ENCODE measurements at places on chromosomes 11 and 22.

DNA sequence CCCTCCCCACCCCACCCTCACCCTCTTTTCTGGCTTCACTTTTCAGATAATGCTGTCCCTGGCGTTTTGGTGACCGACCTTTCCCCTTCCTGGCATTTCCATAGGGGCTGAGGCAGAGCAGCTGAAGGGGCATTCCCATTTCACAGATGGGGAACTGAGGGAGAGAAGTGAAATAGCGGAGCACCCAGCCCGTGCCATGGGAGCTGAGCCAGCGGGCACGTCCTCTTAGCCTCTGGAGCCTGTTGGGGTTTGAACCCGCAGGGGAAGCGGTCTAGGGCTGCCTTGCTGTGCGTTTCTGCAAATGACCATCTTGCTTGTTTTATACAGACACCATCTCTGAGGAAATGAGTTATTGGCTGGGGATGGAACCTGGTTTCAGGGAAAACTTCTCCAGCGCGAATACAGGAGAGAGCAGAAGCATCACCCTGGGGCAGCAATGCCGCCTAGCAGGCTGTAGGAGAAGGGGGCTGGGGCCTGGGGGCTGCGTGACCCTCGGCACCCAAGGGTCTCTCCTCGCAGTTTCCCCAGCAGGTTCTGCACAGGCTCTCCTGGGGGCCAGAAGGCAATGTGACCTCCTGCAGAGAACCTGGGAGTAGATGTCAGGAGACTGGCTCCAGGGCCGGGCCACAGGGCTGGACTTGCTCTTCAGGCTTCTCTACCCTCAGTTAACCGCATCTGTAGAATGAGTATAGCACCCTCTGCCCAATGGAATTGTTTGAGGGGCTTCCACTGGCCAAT is 1.5 kb downstream of the PTPRJ start:
- H3K36me3 ChIP-seq = no peaks in the 10 kb centered on the region
- H3K4me3 ChIP-seq = peak overlapping the region; percentile 82
- peaks cover 22% of the 10 kb centered on the region for H3K4me1 ChIP-seq
- DNase-seq = no peak
- peak overlapping the region; percentile 44 for H3K27ac ChIP-seq
- no peaks in the 10 kb centered on the region for H3K27me3 ChIP-seq

GRCh38 chr22:28017859-28018258 is 98.8 kb upstream of the PITPNB start:
- no peak overlapping the region for H3K4me3 ChIP-seq
- DNase-seq = no peak
- H3K27ac ChIP-seq = no peak overlapping the region

DNA sequence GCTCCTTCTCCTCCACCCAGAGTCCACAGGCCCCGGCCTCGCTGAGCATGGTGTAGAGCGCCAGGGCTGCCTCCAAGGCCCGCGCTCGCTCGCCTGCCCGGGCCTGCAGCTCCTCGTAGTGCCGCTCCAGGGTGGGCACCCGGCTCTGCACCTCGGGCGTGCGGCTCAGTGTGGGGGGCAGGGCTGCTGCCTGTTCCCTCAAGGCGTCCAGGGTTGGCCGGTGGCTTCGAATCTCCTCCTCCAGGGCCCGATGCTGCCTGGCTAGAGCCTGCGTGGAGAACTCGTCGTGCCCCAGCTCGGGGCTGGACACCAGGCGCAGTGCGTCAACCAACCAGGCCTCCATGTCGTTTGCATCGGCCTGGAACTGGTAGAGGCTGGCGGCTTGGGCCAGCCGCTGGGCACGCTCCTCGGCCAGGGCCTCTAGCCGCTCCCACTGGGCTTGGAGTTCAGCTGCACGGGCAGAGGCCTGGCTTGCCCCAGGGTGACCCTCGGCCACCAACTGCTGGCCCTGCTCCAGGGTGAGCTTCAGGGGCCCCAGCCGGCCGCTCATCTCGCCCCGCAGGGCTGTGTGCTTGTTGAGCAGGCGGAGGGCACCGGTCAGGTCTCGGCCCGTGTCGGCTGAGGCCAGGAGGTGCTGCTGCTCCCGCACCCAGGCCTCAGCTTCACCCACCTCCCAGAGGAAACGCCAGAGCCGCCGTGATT is 24.2 kb downstream of the SPTBN2 start:
- no peak overlapping the region for H3K27ac ChIP-seq
- no peaks in the 10 kb centered on the region for H3K36me3 ChIP-seq
- no peak for DNase-seq
- H3K4me3 ChIP-seq = no peak overlapping the region
- no peaks in the 10 kb centered on the region for H3K4me1 ChIP-seq

- no peak overlapping the region for H3K4me3 ChIP-seq
- DNase-seq = no peak
- H3K27ac ChIP-seq = no peak overlapping the region
- H3K4me1 ChIP-seq = no peaks in the 10 kb centered on the region
- no peaks in the 10 kb centered on the region for H3K27me3 ChIP-seq
These were observed 82.9 kb upstream of the UBASH3B start for GRCh38 chr11:122572592-122572991.

DNA sequence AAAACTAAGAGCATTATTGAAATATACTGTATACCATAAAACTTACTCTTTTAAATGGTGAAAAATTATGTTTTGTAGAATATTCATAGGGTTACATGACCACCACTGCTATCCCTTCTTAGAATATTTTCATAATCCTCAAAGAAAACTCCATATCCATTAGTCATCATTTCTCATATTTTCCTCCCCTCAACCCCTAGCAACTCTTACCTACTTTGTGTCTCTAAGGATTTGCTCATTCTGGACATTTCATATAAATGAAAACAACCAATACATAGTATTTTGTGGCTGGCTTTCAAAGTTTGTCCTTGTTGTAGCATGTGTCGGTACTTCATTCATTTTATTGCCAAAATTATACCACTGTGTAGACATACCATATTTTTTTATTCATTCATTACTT is 863.8 kb downstream of the KCNA4 start:
- no peaks in the 10 kb centered on the region for H3K36me3 ChIP-seq
- H3K27me3 ChIP-seq = no peaks in the 10 kb centered on the region
- no peak overlapping the region for H3K27ac ChIP-seq
- DNase-seq = no peak
- no peak overlapping the region for H3K4me3 ChIP-seq

DNA sequence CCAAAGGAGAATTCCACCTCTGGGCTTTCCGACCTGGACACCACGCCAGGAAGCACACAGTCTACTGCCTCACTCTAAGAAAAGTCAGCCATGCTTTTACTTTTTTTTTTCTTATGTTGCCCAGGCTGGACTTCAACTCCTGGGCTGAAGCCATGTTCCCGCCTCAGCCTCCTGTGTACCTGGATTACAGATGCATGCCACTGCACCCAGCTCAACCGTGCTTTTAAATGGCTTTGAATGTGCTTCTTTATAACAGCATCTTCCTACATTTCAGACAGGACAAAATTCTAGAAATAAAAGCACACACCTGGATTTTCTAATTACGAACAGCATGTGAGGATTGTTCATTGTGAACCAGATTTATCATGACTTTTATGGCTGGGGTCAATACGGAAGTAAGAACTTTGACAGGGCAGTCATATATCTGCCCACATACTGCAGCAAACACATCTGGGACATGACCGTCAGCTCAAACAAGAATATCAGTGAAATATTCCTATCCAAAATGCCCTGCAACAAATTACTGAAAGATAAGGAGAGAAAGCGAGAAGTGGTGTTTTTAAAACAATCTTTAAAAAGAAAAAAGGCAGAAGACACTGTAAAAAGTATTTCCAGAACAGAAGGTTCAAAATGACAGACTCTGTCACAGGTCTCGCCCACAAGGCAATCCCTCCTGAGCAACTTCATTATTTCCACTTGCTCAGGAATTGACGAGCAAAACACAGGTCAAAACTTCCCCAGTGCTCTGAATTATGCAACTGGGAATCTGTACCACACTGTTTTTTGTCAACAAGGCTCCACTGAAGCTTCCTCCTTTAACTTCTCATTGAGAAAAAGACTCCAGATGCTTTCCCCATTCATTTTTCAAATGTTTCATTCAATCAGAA is 42.1 kb downstream of the PACSIN2 start:
- no peaks in the 10 kb centered on the region for H3K4me1 ChIP-seq
- no peak for DNase-seq
- H3K27ac ChIP-seq = no peak overlapping the region

- H3K36me3 ChIP-seq = peaks cover 29% of the 10 kb centered on the region
- no peak overlapping the region for H3K27ac ChIP-seq
- no peaks in the 10 kb centered on the region for H3K4me1 ChIP-seq
- no peaks in the 10 kb centered on the region for H3K27me3 ChIP-seq
- H3K4me3 ChIP-seq = no peak overlapping the region
These were observed 10.8 kb downstream of the KCTD17 start for GRCh38 chr22:37062376-37062675.

DNA sequence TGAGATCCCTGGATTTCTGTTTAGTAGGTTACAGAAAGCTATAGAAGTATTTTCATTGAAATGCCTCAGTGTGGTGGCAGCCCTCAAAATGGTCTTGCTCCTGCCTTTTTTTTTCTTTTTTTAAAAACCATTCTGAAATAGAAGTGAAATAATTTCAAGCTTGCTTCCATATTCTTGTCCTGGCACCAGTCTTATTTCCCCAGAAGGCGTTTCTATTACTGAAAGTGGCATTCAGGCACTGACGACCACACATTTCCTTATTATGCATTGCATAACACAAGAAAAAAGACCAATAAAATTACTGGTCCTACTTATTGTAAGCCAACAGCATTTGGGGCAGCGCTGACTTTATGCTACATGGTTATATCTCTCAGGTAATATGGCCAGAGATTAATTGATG is 24.5 kb upstream of the LRRC4C start:
- no peaks in the 10 kb centered on the region for H3K36me3 ChIP-seq
- H3K27ac ChIP-seq = no peak overlapping the region
- no peaks in the 10 kb centered on the region for H3K27me3 ChIP-seq
- DNase-seq = no peak

DNA sequence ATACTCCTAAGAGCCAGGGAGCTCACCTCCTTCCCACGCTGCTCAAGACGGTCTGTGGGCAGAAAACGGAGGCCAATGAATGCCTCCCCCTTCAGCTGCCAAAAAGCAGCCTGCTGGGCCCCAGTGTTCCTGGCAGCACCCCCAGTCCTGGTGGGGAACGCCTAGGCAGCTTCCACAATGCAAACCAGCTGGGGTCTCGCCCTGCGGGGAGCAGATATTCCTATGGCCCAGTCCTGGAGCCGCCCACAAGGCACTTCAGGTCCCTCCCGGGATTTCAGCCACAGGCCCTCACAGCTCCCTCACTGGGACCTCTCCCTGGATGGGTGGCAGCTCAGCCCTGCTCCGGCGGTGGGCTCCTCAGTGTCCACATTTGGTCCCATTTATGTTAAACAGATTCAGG is 29.2 kb downstream of the A4GALT start:
- H3K4me3 ChIP-seq = no peak overlapping the region
- DNase-seq = no peak
- H3K27ac ChIP-seq = no peak overlapping the region
- no peaks in the 10 kb centered on the region for H3K36me3 ChIP-seq
- H3K4me1 ChIP-seq = no peaks in the 10 kb centered on the region
- no peaks in the 10 kb centered on the region for H3K27me3 ChIP-seq

DNA sequence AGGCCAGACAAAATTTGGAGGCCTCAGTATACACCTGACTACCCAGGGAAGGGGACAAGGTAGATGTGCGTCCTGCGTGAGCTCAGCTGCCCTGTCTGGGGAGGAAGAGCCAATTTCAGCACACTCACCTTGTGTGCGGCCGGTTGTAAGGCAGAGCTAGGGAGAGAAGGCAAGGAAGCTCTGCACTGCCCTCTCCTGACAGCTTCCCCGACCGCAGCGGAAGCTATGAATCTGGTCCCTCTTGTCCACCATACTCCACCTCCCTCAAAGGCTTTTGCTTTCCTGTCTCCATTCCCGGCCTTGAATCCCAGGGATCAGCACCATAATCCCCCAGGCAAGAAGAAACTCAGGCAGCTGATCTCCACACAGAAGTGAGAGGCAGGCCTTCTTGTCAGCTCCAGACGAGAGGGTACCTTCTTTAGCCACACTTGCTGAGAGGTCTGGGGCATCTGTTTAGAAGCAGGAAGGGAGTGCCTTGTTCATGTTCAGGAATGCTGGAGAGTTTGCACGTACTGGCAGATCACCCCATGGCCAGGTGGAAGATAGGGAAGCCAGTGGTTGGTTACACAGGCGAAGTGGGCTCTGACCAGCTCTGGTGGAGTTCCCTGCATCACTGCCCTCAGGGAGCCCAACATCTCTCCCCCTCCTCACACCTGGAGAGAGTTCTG is 62.5 kb downstream of the FEZ1 start:
- no peak for DNase-seq
- H3K27ac ChIP-seq = no peak overlapping the region
- H3K36me3 ChIP-seq = no peaks in the 10 kb centered on the region
- H3K4me3 ChIP-seq = no peak overlapping the region
- H3K4me1 ChIP-seq = no peaks in the 10 kb centered on the region

DNA sequence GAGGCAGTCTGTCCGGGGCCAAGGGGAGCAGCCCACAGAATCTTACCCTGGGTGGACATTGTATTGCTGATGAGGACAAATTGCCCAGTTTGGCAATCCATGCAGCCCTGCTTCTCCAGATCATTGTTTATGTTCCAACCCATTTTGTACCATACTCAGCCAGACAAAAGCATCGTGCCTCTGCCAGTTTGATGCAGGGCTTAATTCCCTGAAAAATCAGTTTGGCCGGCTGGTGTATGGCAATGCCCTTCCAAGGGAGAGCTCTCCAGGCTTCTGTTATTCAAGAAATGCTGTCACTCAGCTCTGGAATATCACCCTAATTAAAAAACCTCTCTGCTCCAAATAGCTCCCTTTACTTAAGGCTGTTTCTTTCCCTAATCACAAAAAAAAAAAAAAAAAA is 697.7 kb downstream of the TBC1D22A start:
- no peaks in the 10 kb centered on the region for H3K4me1 ChIP-seq
- H3K27ac ChIP-seq = no peak overlapping the region

DNA sequence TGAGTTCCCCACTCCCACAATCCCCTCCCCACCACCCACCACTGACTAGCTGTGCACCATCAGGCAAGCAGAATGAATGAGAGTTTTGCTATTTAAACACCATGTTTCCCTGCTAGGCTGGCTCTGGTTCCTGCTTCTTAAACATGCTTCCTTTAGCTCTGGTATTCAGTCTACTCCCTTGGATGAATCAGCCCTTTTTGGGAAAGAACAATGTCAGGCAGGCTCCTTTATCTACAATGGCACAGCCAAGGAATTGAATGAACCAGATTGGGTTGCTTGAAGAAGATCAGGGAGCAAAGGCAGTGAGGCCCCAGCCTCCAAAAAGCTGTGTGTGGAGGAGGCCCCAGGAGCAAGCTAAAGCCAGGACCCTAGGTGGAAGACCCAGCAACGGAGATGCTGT is 92.9 kb upstream of the ISX start:
- no peak for DNase-seq
- no peaks in the 10 kb centered on the region for H3K4me1 ChIP-seq
- H3K4me3 ChIP-seq = no peak overlapping the region
- H3K27ac ChIP-seq = no peak overlapping the region

GRCh38 chr11:117855912-117856651 is 20.4 kb downstream of the FXYD6 start:
- no peaks in the 10 kb centered on the region for H3K36me3 ChIP-seq
- no peaks in the 10 kb centered on the region for H3K4me1 ChIP-seq
- H3K27ac ChIP-seq = no peak overlapping the region
- no peak overlapping the region for H3K4me3 ChIP-seq
- no peaks in the 10 kb centered on the region for H3K27me3 ChIP-seq

Data from effector memory CD4-positive, alpha-beta T cell (primary cell).